Kidney (tissue), 22 donors: ENCODE measurements at places on chromosomes 3 and 15.

DNA sequence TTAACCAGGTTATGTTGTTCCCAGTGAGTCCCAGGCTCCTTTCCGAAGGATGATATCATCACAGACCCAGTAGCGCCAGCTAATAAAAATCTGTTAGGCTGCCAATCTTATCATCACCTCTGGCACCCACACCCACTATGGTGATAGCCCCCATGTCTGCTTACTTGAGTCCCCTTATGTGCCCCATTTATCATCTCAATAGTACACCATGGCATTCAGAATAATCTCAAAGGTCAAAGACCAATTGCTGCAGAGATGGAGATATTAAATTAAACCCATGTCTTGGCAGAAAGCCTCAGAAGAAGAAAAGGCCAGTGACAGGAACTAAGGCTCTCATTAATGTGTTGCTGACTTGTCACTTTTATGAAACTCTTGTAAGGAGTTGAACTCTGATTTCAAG, 32.8 kb downstream of the CPNE4 start:
- H3K27ac ChIP-seq, result no peak overlapping the region
- H3K4me1 ChIP-seq, result no peaks in the 10 kb centered on the region
- H3K27me3 ChIP-seq, result no peaks in the 10 kb centered on the region
- H3K4me3 ChIP-seq, result no peak overlapping the region
- no peak for DNase-seq

GRCh38 chr15:100341239-100341749, 481 bp downstream of the ADAMTS17 start:
- H3K36me3 ChIP-seq, result no peaks in the 10 kb centered on the region
- no peaks in the 10 kb centered on the region for H3K4me1 ChIP-seq
- H3K27me3 ChIP-seq, result peaks cover 12% of the 10 kb centered on the region
- no peak overlapping the region for H3K4me3 ChIP-seq
- DNase-seq, result peak; percentile 29

DNA sequence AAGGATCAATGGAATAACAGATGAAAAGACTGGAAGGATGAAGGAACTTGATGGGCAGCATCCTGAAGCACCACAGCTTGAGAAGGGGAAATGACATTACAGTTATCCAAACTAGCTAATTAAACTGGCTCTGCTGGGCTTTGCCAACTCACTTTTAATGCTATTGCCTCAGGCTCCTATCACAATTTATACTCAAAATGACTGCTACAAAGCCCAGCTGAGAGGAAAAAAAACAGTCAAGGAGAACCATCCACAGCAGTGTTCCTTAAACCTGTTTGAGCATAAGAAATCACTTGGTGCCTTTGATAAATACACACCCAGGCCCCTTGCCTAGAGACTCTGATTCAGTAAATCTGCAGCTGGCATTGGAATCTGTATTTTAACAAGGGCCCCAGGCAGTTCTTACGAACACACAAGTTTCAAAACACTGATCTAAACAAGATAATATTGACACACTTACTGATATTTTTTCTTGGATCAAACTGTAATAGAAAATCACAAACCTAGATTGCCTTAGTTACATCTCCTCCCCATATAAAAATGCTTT, 85.8 kb downstream of the MB21D2 start:
- no peak for DNase-seq
- H3K27me3 ChIP-seq, result no peaks in the 10 kb centered on the region
- no peak overlapping the region for H3K27ac ChIP-seq
- no peak overlapping the region for H3K4me3 ChIP-seq
- no peaks in the 10 kb centered on the region for H3K4me1 ChIP-seq

DNA sequence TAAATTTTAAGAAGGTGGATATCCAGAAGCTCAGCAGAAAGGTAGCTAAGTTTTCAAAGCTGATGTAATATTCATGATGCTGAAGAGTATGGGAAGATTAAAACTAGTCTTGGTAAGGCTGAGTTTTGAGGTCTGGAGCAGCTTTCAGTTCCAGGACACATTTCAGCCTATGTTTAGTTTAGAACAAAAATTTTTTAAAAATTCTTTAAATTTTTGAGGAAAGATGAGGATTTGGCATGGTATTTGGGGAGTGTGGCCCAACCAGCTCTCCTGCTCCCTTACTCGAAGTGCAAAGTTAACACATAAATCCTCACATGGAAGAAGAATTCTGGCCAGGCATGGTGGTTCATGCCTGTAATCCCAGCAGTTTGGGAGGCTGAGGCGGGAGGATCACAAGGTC, 1039.1 kb downstream of the NAALADL2 start:
- DNase-seq, result no peak
- H3K4me1 ChIP-seq, result no peaks in the 10 kb centered on the region
- H3K27ac ChIP-seq, result no peak overlapping the region

DNA sequence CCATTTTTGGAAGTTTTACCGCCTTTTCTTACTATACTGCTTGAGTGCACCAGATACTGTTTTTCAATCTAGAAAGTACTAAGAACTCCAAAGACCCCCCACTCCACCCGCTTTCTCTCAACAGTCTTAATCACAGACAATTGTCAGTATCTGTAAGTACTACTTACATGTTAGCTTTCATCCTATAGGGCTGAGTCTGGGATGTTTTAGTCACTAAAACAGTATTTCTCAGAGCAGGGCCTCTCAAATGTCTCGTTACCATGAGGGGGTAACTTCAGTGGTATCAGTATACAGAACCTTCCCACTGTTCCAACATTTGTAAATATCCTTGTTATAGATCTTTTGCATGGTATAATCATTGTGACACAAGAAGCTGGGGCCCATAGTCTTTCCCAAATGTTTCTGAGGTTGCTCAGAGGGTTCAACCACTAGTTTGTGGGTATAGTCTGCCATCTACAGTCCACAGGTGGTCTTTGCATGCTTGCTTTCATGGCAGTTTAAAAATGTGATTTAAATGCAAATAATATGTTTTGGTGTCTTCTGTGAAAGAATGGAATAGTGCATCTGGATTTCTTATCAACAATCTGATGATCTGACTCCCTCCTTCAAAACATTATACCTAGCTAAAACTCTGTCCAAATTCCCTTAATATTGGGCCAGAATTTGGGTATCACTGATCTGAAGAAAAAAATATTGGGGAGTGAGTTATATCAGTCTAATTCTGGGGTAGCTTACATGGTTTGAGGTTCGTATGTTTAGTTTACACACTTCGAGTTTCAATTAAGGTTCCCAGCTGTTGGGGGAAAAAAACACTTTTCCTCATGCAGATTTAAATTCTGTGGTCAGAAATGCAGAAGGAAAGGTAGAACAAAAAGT, 18.0 kb upstream of the DNAJC13 start:
- no peak overlapping the region for H3K4me3 ChIP-seq
- no peaks in the 10 kb centered on the region for H3K4me1 ChIP-seq
- H3K27me3 ChIP-seq, result no peaks in the 10 kb centered on the region
- H3K27ac ChIP-seq, result no peak overlapping the region
- H3K36me3 ChIP-seq, result no peaks in the 10 kb centered on the region
- DNase-seq, result peak; percentile 57

DNA sequence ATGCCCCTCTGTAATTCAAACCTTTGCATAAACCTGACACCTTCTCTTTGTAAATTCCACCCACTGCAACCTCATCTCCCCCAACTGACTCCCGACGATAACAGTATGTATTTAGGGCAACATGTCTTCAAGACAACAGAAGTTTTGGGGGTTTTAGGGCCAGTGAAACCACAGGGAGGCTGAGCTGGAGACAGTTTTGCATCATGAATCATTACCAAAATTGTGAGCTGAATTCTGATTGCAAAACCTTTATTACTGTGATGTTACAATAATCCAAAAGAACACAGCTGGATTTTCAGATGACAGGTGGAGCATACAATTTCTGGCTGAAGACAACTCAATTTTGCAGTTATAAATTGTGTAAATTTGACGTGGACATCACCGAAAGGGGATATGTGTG, 281.3 kb upstream of the TTC14 start:
- no peak overlapping the region for H3K27ac ChIP-seq
- no peaks in the 10 kb centered on the region for H3K36me3 ChIP-seq
- no peaks in the 10 kb centered on the region for H3K4me1 ChIP-seq
- DNase-seq, result no peak
- H3K4me3 ChIP-seq, result no peak overlapping the region

- H3K4me1 ChIP-seq, result no peaks in the 10 kb centered on the region
- no peak for DNase-seq
Measured at GRCh38 chr3:87179642-87180041, 47.5 kb upstream of the CHMP2B start.

DNA sequence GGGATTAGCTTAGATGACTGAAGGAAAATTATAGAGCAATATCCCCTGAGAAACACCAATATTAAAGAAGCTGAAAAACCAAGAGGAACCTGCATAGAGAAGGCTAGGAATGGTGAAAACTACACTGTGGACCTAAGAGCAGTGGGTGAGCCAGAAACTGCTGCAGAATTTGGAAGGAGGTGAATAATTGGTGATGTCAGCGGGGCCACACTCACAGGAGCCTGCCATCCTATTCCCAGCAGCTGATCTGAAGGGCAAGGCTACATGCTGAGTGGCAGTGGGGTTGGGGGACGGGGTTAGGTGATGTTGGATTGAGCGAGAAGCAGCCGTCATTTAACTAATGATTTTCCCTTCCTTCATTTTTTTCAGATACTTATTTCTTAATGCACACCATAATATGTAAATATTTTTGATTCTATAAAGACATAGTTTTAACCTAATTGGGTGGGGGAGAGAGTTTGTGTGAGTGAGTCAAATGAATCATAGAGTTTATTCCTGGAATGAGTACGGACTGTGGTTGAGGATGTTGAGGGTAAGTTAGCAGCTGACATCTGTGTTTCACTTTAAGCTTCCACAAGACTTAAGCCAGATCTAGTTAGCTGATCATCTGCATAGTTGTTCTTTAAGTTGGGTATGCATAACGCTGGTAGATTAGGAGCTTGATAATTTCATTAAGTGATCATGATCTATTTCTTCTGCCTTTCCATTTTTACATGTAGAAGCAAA, 222.8 kb downstream of the PTPRG start:
- no peak overlapping the region for H3K4me3 ChIP-seq
- no peaks in the 10 kb centered on the region for H3K4me1 ChIP-seq
- H3K27me3 ChIP-seq, result no peaks in the 10 kb centered on the region
- DNase-seq, result no peak

DNA sequence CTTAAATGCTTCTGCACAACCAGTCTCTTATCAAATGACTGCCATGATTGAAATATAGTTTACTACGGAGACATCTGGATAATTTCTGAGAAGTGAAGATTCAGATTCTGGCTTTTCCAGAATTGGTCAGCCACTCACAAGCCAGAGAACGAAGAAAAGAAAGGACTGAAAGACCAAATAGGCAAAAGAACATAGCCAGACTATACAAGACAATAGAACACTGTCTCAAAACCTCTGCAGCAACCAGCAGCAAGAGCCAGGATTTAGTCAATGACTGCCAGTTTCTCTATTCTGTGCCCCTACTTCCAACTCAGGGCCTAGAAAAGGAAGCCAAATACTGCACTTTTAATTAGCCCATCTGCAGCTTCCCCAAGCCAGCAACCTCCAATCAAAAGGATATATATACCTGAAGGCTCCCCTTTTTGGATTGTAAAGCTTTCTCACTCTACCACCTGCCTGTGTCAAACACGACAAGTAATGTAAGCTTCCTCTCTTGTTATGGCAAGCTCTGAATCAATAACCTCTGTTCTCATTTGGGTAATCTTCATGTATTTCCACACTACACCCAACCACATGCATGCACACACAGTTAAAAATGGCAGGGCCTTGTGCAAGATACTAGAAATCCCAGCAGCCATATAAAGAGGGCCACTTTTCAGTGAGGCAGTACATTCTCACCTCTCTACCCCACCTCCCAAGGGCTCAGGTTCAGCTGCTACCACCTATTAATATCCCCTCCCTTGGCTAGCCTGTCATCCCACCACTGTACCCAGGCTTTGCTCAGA, 97.1 kb downstream of the ERC2 start:
- no peak overlapping the region for H3K27ac ChIP-seq
- no peak for DNase-seq
- no peaks in the 10 kb centered on the region for H3K4me1 ChIP-seq
- no peaks in the 10 kb centered on the region for H3K36me3 ChIP-seq

DNA sequence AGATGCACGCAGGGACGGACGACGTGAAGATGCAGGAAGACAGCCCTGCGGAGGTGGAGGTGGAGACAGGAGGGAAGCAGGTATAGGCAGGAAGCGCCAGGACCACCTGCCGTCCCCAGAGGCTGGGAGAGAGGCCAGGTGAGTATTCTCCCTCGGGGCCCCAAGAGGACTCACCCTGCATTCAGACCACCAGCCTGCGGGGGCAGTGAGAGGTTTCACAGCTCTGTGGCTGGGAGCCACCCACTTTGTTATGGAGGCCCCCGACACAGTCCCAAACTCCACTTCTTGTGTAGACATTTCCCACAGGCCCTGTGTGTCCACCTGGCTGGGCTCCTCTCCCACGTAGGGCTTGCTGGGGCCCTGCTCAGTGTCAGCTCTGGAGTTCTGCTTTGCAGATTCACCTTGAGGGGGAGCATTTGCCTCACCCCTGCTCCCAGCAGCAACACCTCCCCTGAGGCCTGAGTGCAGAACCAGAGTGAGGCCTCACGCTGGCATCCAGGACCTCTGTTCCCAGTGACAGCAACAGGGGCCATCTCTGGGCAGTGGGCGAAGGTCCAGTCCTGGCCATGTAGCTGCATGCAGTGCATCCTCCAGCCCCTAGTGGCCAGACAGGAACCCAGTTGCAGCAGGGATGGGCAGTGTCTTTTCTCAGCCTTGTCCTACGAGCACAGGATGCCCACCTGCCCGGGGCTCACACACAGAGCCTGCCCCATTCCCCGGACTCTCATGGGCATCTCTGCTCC, 119.4 kb upstream of the IQSEC1 start:
- H3K27ac ChIP-seq, result no peak overlapping the region
- H3K4me3 ChIP-seq, result no peak overlapping the region
- H3K4me1 ChIP-seq, result no peaks in the 10 kb centered on the region
- no peak for DNase-seq
- no peaks in the 10 kb centered on the region for H3K27me3 ChIP-seq

- no peak overlapping the region for H3K4me3 ChIP-seq
- H3K27ac ChIP-seq, result no peak overlapping the region
- no peaks in the 10 kb centered on the region for H3K4me1 ChIP-seq
- no peaks in the 10 kb centered on the region for H3K36me3 ChIP-seq
Measured at GRCh38 chr3:110583373-110583935, 488.2 kb upstream of the NECTIN3 start.
